ENCODE measurements at places on chromosomes 5 and 9. TPM values are rescaled to one million over a fixed set of nuclear protein-coding genes. Genes with fewer than 3 reads are reported as not detected.

FOCAD gene
- 20.4 TPM for total RNA-seq

- no peak overlapping the region for H3K27ac ChIP-seq
- H3K4me3 ChIP-seq: no peak overlapping the region
- no peaks in the 10 kb centered on the region for H3K27me3 ChIP-seq
- H3K36me3 ChIP-seq: 0 out of 2 replicates have a peak, but pooled peaks cover 1% of the 10 kb centered on the region
- no peak for DNase-seq
- H3K4me1 ChIP-seq: peaks cover 18% of the 10 kb centered on the region
These were observed 53.8 kb downstream of the CD180 start for GRCh38 chr5:67142816-67143215.

DNA sequence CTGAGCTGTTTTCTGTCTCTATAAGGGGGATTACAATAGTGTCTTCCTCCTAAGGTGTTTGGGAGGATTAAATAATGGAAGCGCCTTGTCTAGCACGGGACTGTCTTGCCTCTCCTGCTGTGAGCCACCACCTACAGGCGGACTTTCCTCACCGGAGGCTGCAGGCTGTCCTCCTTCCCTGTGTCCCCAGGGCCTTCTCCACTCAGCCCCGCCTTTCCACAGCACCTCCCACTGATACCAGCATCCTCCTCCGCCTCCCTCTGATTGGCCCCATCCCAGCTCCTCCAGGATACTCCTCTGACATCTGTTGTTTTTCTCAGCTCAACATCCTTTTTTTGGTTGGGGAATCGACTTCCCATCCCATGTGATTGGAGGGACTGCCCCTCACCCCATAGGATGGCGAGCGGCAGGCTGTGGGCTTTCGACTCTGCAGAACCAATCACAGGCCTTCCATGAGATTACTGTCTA, 851 bp upstream of the ZDHHC12 start:
- H3K4me3 ChIP-seq: peak overlapping the region; percentile 41
- no peaks in the 10 kb centered on the region for H3K27me3 ChIP-seq
- H3K27ac ChIP-seq: peak overlapping the region; percentile 75
- H3K4me1 ChIP-seq: no peaks in the 10 kb centered on the region
- DNase-seq: peak; percentile 59
- H3K36me3 ChIP-seq: no peaks in the 10 kb centered on the region

GRCh38 chr9:88426651-88427050, 38.4 kb downstream of the SPIN1 start:
- no peaks in the 10 kb centered on the region for H3K36me3 ChIP-seq
- H3K4me3 ChIP-seq: no peak overlapping the region
- H3K27ac ChIP-seq: no peak overlapping the region
- no peaks in the 10 kb centered on the region for H3K4me1 ChIP-seq
- no peak for DNase-seq
- no peaks in the 10 kb centered on the region for H3K27me3 ChIP-seq

GRCh38 chr9:2026220-2026997, 11.3 kb downstream of the SMARCA2 start:
- no peaks in the 10 kb centered on the region for H3K27me3 ChIP-seq
- no peak overlapping the region for H3K27ac ChIP-seq
- H3K4me3 ChIP-seq: no peak overlapping the region
- no peaks in the 10 kb centered on the region for H3K36me3 ChIP-seq
- H3K4me1 ChIP-seq: no peaks in the 10 kb centered on the region

GRCh38 chr5:139635606-139636206, 12.4 kb upstream of the CXXC5 start:
- no peaks in the 10 kb centered on the region for H3K27me3 ChIP-seq
- no peak overlapping the region for H3K4me3 ChIP-seq
- peak overlapping the region; percentile 82 for H3K27ac ChIP-seq
- DNase-seq: peak; percentile 54
- peaks cover 30% of the 10 kb centered on the region for H3K4me1 ChIP-seq

DNA sequence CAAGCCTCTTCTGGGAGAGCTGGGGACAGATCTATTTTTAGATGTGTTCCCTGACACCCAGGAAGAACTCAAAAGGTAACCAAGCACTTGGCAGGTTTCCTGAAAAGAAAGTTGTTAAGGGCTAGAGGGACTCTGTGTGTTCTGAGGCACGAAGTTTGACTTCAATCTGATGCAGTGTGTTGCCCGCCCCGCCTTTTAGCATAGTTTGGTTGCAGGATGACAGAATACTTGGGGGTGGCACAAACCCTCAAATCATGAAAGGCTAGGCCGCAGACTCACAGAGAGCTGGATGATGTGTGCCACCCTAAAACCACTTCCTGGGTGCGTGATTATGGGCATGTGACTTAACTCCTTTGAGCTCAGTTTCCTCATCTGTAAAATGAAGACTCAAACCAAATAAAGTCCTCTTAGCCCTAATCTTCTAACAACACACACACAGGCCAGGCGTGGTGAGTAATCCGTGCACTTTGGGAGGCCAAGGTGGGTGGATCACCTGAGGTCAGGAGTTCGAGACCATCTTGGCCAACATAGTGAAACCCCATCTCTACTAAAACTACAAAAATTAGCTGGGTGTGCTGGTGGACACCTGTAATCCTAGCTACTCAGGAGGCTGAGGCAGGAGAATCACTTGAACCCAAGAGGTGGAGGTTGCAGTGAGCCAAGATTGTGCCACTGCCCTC, 12.8 kb upstream of the NDFIP1 start:
- H3K27me3 ChIP-seq: no peaks in the 10 kb centered on the region
- no peak for DNase-seq
- H3K4me1 ChIP-seq: no peaks in the 10 kb centered on the region
- H3K4me3 ChIP-seq: no peak overlapping the region
- H3K27ac ChIP-seq: no peak overlapping the region
- H3K36me3 ChIP-seq: no peaks in the 10 kb centered on the region

PTPRD gene
- 55.9 TPM for total RNA-seq

GRCh38 chr5:178777520-178777919, 47.1 kb upstream of the ZNF354A start:
- H3K4me1 ChIP-seq: peaks cover 23% of the 10 kb centered on the region
- H3K4me3 ChIP-seq: no peak overlapping the region
- DNase-seq: no peak
- H3K36me3 ChIP-seq: no peaks in the 10 kb centered on the region
- H3K27me3 ChIP-seq: no peaks in the 10 kb centered on the region

CTSL gene
- 50.1 TPM for total RNA-seq

DNA sequence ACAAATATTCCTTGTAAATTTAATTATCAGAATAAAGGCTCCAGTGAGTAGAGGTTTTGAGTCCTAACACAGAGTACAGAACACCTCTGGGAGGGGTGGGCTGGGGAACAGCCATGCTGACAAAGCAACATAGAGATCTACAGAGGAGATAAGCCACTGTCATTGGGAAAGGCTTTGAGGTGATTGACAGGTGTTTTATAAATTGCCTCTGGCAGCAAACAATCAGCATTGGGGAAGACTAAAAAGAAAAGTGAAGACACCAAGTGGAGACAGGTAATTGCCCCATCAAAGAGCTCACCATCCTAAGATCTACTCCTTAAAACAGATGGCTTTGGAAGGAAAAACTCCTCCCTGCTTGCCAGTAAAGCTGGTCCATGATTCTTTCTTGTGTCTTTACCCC, 189.7 kb upstream of the TLE4 start:
- no peak overlapping the region for H3K4me3 ChIP-seq
- H3K27me3 ChIP-seq: no peaks in the 10 kb centered on the region
- no peaks in the 10 kb centered on the region for H3K36me3 ChIP-seq
- H3K27ac ChIP-seq: no peak overlapping the region
- DNase-seq: no peak
- H3K4me1 ChIP-seq: no peaks in the 10 kb centered on the region

DNA sequence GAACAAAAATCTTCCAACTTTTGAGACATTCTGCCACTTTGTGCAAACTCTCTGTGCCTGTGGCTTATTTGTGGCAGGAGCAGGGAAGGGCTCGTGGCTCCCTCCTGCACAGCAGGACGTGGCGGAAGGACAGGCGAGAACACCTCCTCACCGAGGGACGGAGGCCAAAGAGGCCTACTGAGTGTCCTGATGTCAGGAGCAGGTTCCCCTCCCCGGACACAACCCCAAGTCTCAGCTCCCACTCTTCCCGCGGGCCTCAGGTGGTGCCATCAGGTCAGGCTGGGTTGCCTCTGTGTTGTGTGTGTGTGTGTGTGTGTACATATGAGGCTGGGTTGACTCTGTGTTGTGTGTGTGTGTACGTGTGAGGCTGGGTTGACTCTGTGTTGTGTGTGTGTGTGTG, 136.8 kb upstream of the LPCAT1 start:
- H3K4me3 ChIP-seq: no peak overlapping the region
- no peaks in the 10 kb centered on the region for H3K4me1 ChIP-seq
- H3K27me3 ChIP-seq: no peaks in the 10 kb centered on the region
- DNase-seq: no peak

DNA sequence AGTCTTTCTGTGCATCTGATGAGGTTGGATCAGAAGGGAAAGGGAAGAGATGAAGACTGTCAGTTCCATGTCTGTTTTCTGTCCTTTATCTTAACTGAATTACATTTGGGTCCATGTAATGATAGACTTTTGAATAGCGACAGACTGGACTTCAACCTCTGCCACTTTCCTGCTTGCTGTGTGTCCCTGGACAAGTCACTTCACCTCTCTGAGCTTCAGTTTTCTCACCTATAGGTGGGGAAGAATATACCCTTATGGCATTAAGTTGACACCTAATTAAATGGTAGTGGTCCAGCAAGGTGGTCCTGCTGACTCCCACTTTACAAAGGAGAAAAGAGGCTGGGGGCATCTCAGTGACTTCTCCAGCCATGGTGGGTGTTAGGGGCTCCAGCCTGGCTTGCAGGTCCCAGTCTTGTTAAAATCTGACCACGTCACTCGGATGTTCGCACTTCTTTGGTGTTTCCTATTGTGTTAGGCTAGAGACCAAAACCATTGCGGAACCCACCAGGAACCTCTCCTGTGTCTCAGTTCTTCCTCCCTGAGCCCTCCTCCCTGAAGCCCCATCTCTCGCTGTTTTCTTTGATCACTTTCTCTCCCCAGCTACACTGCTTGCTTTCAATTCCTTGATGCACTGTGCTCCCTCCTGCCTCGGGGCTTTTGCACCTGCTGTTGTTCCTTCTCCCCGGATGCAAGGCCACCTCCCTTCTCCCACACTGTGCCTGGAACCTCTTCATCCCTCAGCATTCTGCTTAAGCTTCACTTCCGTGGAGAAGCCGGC, 256.5 kb downstream of the NSG2 start:
- H3K27me3 ChIP-seq: no peaks in the 10 kb centered on the region
- H3K36me3 ChIP-seq: no peaks in the 10 kb centered on the region
- no peak overlapping the region for H3K27ac ChIP-seq
- no peak overlapping the region for H3K4me3 ChIP-seq
- no peak for DNase-seq
- no peaks in the 10 kb centered on the region for H3K4me1 ChIP-seq

DNA sequence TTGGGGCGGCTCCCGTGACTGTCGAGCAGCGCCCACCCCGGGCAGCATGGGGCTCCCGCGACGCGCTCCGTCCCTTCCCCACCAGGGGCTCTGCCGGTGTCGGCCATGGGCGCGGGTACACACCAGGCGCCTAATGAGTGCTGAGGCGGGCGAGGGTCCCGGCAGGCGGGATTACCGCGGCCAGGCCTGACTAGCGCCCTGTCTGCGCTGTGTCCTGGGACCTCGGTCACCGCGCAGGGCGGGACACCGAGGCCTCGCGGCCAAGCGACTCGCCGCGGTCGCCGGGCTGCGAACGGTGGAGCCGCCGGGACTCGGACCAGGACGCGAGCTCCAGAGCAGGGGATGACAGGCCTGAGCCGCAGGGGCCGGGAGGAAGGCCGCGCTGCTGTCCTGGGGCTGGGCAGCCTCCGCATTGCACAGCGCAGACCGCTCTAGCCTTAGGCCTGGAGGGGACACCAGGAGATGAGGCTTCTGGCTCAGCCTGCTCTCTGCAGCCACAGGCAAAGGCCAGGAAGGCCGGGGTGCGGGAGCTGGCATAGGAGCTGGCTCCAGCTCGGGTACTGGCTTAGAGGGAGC, 14.1 kb downstream of the LCN10 start:
- no peaks in the 10 kb centered on the region for H3K27me3 ChIP-seq
- peaks cover 17% of the 10 kb centered on the region for H3K36me3 ChIP-seq
- peaks cover 17% of the 10 kb centered on the region for H3K4me1 ChIP-seq
- no peak overlapping the region for H3K27ac ChIP-seq

DNA sequence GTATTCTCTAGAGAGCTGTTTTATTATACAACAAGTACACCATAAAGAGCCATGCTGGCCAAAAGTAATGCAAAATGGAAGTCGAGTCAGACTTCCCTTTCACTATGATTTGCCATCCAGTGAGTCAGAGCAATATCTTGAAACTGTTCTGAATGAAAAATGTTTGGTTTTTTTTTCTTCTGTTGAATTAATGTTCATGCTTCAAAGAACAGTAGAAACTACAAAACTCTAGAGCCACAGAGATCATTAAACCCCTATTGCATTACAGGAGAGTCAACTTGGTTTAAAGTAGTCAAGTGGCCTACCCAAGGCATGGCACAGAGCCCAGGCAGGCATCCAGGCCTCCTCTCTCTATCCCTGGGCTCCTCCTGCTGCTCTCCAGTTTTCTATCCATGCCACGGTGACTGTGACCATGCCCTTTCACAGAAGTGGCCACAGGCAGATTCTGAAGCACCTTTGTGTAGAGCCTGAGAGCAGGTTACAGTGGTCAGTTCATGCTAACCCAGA, 358.9 kb downstream of the DEPDC1B start:
- H3K36me3 ChIP-seq: no peaks in the 10 kb centered on the region
- H3K4me1 ChIP-seq: no peaks in the 10 kb centered on the region
- DNase-seq: no peak
- no peak overlapping the region for H3K27ac ChIP-seq
- no peaks in the 10 kb centered on the region for H3K27me3 ChIP-seq

- peak overlapping the region; percentile 32 for H3K27ac ChIP-seq
- no peaks in the 10 kb centered on the region for H3K27me3 ChIP-seq
- no peaks in the 10 kb centered on the region for H3K4me1 ChIP-seq
- DNase-seq: peak; percentile 43
These were observed 6.8 kb upstream of the TOR2A start for GRCh38 chr9:127741831-127742434.

PTGES2 gene
- total RNA-seq: 114 TPM

GRCh38 chr5:168612996-168613395, 33.8 kb upstream of the PANK3 start:
- no peak overlapping the region for H3K27ac ChIP-seq
- H3K36me3 ChIP-seq: no peaks in the 10 kb centered on the region
- H3K4me1 ChIP-seq: peaks cover 23% of the 10 kb centered on the region

- H3K4me3 ChIP-seq: no peak overlapping the region
- H3K27me3 ChIP-seq: no peaks in the 10 kb centered on the region
- no peaks in the 10 kb centered on the region for H3K36me3 ChIP-seq
- H3K27ac ChIP-seq: no peak overlapping the region
These were observed 336.8 kb downstream of the KDM4C start for GRCh38 chr9:7094576-7094975.

- DNase-seq: no peak
- no peak overlapping the region for H3K27ac ChIP-seq
- no peak overlapping the region for H3K4me3 ChIP-seq
- no peaks in the 10 kb centered on the region for H3K4me1 ChIP-seq
- H3K36me3 ChIP-seq: no peaks in the 10 kb centered on the region
These were observed 138.0 kb downstream of the PIK3R1 start for GRCh38 chr5:68353605-68354004.

DNA sequence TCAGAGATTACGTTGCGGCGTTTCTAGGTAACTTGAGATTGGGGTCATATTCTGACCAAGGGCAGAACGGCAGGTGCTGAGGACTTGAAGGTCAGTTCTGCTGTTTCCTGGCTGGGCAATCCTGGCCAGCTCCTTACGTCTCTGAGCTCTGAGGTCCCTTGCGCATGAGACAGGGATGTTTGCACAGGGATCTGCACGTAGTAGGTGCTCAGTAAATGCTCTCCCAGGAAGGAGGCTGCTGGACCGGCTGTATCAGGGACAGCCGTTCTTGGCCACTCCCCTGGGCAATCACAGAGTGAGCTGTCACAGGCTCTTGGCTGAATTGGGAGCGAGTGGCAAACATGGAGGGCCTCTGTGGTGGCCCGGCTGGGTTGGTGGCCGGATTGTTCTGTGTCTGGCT, 8.3 kb downstream of the NCS1 start:
- no peaks in the 10 kb centered on the region for H3K36me3 ChIP-seq
- H3K4me1 ChIP-seq: peaks cover 12% of the 10 kb centered on the region
- H3K27me3 ChIP-seq: no peaks in the 10 kb centered on the region
- no peak overlapping the region for H3K4me3 ChIP-seq
- H3K27ac ChIP-seq: no peak overlapping the region

UBE2D2 gene
- 192 TPM for total RNA-seq

SLC34A1 gene
- not detected for total RNA-seq
